ENCODE measurements at places on chromosomes 2 and 18.

- DNase-seq, result no peak
These were observed 754.4 kb downstream of the ADCYAP1 start for GRCh38 chr18:1658908-1659566.

DNA sequence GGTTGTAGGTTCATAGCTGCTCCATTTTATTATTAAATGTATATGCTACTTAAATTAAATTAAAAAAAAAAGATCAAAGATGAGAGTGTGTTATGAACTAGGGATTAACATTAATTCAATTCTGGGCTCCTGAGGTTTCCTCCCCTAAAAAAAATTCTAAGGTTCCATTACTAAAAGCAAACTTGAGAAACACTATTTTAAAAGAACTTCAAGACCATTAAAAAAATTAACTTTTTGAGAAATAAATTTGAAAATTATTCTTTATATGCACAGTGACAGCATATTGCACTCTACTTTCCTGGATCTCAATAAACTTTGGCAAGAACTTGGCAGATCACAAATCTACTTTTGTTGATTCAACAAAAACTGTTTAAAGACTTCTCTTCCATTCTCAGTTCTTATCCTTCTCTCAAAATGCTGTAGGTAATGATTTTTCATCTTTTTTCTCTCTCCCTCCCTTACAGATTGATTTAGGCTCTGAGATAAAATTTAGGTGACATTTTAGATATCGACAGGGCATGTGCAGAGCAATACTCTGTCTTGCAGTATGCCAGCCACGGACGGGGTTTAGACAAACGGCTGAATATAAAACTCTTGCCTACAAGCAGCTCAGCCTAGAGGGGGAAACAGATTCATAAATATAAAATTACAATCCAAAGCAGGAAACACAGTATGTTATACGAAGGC, 592 bp upstream of the MARS2 start:
- DNase-seq, result no peak

- DNase-seq, result no peak
These were observed 226.1 kb upstream of the REV1 start for GRCh38 chr2:99715956-99716355.

DNA sequence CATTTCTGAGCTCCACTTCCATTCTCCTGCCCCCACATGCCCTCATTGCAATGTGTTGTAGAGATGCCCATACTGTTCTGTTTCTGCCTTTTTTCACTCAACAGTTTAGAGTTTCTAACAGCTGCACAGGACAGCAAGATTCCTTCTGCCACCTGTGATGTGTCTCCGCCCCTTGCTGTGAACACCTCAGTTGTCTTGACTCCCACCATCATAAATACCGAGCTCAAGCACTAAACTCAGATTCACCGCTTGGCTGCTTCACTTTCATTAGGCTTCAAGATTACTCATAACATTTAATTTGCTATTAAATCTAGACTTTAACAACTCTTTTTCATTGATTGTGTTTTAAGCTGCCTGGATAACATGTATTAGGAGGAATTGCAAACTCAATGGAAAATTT, 141.0 kb downstream of the MAP2 start:
- DNase-seq, result no peak

- no peak for DNase-seq
These were observed 149.2 kb upstream of the NCKAP5 start for GRCh38 chr2:133717497-133717896.

DNA sequence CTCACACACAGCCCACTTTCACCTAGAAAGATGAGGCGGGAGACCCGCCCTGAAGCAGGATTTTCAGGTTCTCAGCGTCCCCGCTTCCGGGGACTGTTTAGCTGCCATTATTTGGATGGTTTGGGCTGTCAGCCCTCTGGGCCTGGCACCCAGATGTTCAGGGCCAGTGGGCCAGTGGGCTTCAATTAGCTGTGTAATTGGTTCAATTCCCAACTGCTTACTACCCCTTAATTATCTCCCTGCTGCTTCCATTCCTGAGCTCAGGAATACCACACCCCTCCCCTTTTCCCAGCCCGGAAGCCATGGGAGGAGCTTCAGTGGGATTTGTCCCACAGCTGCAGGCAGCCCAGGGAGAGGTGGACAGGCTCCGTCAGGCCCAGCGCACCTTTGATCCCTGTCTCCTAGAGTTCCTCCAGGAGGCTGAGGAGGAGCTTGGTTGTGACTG, 114.1 kb upstream of the MYCN start:
- DNase-seq, result no peak

DNA sequence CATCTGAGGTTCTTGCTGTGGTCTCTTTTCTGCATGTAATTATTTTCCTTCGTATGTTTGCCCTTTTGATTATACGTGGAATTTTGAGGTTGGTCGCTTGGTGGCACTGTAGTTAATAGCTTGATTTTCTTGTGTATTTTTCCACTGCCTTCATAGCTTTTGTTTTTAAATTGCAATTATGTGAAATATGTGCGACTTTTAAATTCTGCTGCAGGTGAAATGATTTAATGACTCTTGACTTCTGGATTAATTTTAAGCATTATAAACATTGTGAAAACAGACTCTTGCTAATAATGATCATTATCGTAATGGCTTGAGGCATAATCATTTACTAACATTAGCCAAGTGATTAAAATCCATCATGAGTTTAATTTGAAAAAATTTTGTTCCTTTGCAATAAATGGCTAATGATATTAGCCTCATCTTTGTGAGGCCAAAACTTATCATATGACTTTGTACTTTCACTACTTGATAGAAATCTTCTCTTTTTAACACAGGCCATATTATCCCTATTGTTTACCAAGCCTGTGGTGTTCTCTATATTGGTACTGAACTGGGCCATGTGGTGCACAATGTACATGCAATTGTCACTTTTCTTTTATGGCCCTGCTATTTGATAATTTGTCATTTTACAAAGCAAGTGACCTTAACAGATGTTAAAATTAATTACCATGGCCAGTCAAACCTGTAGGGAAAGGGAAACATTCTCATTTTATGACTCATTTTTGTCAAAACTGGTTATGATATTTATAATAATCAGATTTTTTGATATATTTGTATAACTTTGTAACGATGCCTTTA, 62.8 kb upstream of the NEUROD1 start:
- DNase-seq, result no peak
